LNCaP clone FGC (cell line): ENCODE measurements at places on chromosomes 3 and 15.
A peak's percentile ranks its signal among the peaks of the same experiment; 100 is the strongest.

- no peak for DNase-seq
Measured at GRCh38 chr3:155753038-155753639, 8.3 kb upstream of the PLCH1 start.

GRCh38 chr3:129399895-129400357, 28.5 kb downstream of the EFCAB12 start:
- DNase-seq = no peak

GRCh38 chr3:110323349-110323748, 748.3 kb upstream of the NECTIN3 start:
- DNase-seq = no peak

GRCh38 chr15:37793851-37794250, 140.6 kb upstream of the TMCO5A start:
- DNase-seq = no peak

- DNase-seq = no peak
Measured at GRCh38 chr3:58572013-58572633, 5.1 kb downstream of the FAM107A start.

- DNase-seq = no peak
Measured at GRCh38 chr15:96746665-96747064, 416.2 kb downstream of the NR2F2 start.

DNA sequence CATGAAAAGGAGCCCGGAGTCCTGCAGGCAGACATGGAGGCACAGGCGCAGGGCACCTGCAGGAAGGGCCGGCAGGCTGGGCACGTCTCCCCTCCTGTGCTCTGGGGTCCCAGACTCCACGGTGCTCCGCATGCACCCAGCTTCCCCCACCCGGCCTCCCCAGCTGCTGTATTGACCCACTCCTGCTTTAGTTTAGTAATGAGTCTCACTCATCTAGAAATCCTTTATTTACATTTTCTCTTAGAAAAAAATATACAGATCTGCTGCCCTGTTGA, 8.5 kb downstream of the MESP2 start:
- DNase-seq = no peak

- DNase-seq = no peak
Measured at GRCh38 chr3:98994128-98994762, 92.8 kb upstream of the DCBLD2 start.

DNA sequence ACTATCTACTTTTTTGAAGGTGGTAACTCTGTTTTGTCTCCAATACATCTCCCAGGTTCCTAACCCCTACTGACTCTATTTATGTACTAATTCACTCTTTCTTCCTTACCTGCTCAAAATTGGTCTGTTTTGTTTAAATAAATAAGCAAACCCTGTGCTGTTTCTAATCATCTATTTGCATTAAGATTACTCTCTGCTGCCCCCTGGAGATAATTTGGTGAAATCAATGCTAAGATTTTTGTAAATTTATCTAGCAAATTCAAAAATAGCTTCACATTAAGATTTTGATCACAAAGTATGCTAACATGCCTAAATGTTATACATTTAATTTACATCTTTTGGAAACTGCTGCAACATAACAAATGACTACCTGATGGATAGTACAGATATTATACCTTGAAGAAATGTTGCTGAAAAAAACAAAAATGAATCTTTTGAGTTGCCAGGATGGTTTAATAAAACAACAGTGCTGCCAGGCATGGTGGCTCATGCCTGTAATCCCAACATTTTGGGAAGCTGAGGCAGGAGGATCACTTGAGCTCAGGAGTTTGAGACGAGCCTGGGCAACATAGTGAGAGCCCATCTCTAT, 4.4 kb upstream of the CD200R1 start:
- DNase-seq = no peak

- no peak for DNase-seq
Measured at GRCh38 chr15:70023064-70023768, 74.5 kb downstream of the TLE3 start.

DNA sequence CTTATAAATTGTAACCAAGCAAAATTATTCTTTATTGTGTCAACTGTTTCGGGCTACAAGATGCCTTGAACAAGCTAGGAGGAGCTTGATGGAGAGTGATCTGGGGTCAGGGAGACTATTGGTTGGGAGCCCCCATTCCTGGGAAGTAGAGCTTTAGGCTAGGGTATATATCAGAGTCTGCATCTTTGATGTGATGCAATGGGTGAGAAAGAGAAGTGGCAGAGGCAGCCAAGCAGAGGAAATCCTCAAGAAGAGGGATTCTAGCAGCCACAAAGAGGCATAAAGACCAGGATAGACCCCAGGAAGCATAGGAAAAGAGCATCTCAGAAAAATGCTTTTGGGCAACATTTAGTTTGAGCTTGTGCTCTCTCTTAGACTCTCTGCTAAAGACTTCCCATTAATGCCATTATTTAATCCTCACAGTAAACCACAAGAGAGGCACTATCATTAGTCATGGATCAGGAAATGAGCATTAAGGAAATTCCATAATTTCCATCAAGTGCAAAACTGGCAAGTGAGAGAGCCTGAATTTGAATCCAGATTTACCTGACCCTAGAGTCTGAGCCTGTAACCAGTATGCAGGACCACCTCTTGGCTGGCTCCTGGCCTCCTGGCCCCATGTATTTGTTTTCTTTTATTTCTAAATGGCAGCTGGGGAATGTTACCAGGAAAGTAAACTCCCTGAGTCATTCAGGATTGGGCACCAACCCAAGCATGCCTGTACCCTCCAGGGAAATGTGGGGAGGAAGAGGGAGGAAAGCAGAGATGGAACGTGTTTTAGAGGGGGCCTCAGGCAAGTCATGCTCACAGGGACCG, 118.7 kb downstream of the RPL22L1 start:
- no peak for DNase-seq

- DNase-seq = peak; percentile 19
Measured at GRCh38 chr3:160163229-160163878, 61.9 kb upstream of the C3orf80 start.

- peak; percentile 68 for DNase-seq
Measured at GRCh38 chr3:52237657-52238172, 1.2 kb downstream of the TWF2 start.

GRCh38 chr15:76756381-76756780, 148.8 kb downstream of the SCAPER start:
- no peak for DNase-seq

GRCh38 chr3:126501054-126501453, 16.5 kb downstream of the UROC1 start:
- DNase-seq = no peak

- DNase-seq = no peak
Measured at GRCh38 chr3:156670077-156670476, 4.3 kb upstream of the TIPARP start.

- DNase-seq = no peak
Measured at GRCh38 chr3:152469248-152470025, 200.7 kb downstream of the MBNL1 start.

DNA sequence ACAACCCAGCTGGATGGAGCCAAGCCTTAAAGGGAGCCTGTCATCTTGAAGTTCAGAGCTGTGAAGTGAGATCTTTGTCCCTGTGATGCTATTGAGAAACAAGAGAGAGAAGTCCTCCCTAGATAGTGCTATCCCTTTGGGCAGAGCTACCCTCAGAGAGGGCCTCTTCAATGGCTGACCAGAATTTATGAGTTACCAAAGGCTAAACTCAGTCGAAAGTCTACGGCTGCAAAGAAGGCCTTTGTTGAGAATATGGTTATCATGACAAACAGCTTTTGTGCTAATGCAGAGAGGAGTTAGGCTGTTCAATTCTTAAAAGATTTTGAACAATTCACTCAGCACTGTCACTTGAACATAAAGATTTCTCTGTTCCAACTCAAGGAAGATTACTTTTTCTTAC, 65.9 kb upstream of the C3orf80 start:
- no peak for DNase-seq

- no peak for DNase-seq
Measured at GRCh38 chr15:69744391-69745162, 292.0 kb downstream of the RPLP1 start.

GRCh38 chr3:192918275-192918588, 576 bp upstream of the MB21D2 start:
- no peak for DNase-seq

DNA sequence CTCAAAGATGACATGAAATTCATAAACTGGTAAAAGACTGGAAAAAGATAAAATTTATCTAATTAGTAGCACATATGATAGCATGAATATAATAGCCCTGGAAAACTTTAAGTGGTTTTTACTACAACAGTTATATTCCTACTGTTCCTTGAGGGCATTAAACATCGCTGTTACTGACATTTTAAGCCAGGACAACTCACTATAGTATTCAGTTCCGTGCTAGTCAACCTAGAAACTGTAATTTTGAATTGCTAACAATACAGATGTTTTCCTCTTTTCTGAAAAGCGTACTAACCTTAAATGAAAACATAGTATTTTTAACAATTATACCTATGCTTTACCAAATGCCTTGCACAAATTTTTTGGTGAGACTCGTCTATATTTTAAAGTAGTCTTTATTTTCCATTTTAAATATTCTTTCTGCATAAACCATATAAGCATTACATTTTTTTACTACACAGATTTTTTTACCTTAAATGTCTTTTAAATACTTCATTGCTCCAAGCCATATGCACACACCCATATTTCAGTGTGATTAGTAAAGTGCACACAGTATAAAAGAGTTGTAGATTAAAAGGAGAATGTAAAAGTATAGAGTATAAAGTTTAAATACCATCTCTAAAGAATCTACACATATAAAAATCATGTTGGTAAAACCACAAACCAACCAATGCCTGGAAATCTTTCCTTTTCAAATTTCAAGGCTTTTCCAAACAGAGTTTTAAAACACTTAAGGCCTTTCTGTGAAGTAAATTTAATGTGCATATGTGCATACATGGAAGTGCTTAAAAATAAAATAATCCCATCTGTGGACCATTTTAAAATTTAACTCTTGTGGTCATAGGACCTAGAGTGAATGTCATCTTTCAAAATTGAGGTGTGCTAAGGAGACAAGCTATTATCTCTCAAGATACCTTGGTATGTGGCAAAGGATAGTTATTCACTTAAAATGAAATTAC, 20.1 kb upstream of the CBLB start:
- no peak for DNase-seq

GRCh38 chr15:28094732-28095521, 4.2 kb downstream of the OCA2 start:
- DNase-seq = no peak

- DNase-seq = no peak
Measured at GRCh38 chr3:132550579-132551305, 46.3 kb upstream of the ACKR4 start.

GRCh38 chr3:46312991-46313390, 40.9 kb upstream of the CCR2 start:
- DNase-seq = no peak

GRCh38 chr3:140731440-140732119, 53.7 kb downstream of the TRIM42 start:
- no peak for DNase-seq

- no peak for DNase-seq
Measured at GRCh38 chr15:97126553-97127233, 796.2 kb downstream of the NR2F2 start.

DNA sequence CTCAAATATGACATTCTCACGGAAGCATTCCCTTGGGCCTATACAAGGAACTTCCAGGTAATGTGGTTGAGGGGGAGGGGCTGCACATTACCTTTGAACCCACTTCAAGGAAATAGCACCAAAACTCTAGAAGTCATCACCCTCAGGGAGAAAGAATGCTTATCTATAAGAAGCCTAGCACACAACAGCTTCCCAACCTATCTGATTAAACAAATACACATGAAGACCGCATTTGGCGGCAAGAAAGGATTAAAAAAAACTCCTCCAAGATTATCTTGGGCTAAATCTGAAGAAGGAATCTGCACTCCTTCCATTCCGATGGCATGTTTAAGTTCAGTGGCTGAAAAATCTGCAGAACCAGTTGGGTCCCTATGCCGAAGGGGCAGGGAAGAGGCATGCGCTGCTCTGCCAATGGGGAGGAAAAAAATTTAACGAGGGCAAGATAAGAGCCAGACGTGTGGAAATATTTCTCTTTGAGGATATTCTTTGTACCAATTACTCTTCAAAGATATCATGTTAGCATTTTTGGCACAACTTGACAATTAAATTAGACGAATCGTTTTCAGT, 82.0 kb upstream of the WNT5A start:
- peak; percentile 90 for DNase-seq

DNA sequence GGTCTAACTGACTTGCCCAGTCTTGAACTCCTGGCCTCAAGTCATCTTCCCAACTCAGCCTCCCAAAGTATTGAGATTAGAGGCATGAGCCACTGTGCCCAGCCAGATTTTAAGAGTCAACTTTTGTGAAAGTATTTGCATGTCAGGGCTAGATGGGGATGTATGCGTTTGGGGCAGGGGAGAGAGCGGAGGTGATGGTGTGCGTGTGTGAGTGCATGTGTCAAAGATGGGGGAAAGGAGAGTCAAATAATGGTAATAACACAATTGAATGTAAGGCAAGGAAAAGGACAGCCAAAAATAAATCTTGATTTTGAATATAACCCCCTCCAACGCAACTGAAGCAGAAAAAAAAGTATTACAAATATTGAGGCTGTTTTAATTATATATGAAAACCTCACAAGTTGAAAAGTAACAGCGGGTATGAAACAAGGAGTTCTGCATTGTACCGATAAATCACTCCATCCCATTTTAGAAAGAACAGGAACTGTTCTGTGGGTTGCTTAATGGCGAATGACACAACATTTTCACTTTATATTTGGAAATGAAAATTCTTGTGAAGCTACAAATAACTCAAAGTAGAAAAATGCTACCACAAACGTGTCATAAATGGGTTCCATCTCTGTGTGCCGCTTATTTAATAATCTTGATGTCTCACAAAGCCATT, 29.9 kb upstream of the LDHAL6B start:
- DNase-seq = no peak

DNA sequence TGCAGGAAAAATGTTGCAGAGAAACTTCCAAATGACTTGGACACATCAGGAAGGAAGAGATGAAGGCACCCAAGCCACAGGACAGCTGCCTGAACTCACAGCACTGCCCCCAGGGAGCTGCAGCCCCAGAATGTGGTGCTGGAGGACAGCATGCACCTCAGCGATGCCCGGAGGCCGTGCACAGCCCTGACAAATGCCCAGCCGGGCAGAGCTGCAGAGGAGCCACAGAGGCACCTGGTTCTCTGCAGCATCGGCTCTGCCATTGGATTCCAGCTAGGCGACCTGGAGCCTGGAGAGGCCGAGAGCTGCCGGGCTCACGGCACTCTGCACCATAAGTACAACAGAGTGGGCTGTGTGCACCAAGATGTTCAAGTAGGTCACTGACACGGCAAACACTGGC, 97.5 kb downstream of the OCA2 start:
- DNase-seq = no peak

GRCh38 chr3:149657321-149657925, 402 bp downstream of the WWTR1 start:
- no peak for DNase-seq

DNA sequence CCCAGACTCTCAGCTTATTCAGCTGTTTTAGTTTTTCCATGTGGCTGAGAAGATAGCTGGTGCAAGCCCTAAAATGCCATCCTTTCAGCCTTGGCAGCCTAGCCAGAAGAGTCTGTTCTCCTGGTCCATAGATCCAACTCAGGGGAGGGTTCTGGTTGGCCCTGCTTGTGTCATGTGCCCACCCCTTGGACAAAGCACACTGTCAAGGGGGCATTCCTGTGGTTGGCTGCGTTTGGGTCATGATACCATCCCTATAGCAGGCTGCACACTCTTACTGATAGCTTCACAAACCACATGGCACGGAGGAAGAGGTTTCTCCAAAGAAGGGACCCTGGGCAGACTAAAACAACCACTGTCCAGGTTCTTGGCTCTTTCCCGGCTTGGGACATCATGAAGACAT, 8.4 kb upstream of the FSTL1 start:
- DNase-seq = no peak
